D341Med (cell line): ENCODE measurements at places on chromosomes 4 and X.
A peak's percentile ranks its signal among the peaks of the same experiment; 100 is the strongest.

DNA sequence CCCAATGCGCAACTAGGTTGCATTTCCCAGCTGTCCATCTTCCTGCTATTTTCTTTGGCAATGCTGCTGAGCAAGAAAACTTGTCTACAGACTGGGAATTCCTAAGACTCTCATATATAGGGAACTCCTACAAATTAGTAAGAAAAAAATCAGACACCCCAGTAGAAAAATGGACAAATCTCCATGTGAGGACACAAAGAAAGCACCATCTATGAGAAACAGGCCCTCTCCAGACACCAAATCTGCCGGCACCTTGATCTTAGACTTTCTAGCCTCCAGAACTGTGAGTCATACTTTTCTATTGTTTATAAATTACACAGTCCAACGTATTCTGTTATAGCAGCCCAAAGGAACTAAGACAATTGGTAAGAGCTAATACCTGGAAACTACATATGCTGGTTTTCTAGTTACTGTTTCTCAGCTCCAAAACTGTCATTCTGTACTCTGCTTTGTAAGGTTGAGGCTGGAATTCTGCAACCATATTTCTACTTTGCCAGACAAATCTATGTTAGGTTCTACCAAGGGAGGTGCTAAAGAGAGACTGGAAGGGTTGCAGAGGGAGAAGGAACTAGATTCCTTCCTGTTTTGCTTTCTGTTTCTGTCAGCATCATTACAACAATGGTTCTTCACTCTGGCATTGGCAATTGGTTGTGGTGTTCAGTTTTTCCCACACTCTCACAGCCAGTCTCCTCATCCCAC lies 35.7 kb upstream of the FAM241A start:
- DNase-seq: no peak

GRCh38 chr4:121938282-121939092 lies 13.4 kb downstream of the TRPC3 start:
- DNase-seq: no peak

- DNase-seq: no peak
These were observed 49.2 kb upstream of the SPIN4 start for GRCh38 chrX:63400340-63400739.

- DNase-seq: no peak
These were observed 45.4 kb downstream of the BMPR1B start for GRCh38 chr4:94803181-94803580.

- no peak for DNase-seq
These were observed 230.5 kb downstream of the MGST2 start for GRCh38 chr4:139896091-139896604.

DNA sequence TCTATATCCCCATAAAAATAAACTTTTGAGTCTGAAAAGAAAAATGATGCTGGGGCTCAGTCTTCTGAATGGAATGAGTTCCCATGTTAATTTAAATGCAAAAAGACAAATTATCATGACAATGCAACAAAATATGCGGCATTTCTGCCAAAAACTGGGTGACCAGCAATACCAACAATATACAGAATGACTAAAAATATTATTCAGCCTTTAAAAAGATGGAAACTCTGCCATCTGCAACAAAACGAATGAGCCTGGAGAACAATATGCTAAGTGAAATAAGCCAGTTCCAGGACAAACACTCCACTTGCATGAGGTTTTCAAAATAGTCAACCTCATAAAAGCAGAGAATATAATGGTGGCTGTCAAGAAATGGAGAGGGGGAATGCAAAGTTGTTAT lies 558.5 kb downstream of the IL15 start:
- DNase-seq: no peak

GRCh38 chr4:113955948-113956347 lies 23.5 kb downstream of the ARSJ start:
- DNase-seq: no peak

DNA sequence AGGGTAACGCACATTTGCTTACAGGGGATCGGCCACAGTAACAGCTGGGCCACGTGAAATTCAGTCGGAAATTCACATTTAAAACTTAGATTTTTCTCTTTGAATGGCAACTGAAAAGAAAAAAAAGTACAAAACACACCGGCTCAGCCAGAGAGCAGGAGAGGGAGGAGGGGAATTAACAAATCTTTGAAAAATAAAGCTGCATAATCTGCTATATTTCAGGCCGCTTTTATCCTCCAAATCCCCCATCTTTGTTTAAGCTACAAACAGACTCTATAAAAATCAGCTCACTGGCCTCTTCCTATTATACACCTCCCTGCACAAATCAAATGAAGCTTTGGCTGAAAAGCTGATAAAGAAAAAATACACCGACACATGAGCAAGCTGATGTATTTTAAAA lies 169.1 kb downstream of the LDB2 start:
- peak; percentile 37 for DNase-seq
